ENCODE measurements at places on chromosomes 11 and 22.

DNA sequence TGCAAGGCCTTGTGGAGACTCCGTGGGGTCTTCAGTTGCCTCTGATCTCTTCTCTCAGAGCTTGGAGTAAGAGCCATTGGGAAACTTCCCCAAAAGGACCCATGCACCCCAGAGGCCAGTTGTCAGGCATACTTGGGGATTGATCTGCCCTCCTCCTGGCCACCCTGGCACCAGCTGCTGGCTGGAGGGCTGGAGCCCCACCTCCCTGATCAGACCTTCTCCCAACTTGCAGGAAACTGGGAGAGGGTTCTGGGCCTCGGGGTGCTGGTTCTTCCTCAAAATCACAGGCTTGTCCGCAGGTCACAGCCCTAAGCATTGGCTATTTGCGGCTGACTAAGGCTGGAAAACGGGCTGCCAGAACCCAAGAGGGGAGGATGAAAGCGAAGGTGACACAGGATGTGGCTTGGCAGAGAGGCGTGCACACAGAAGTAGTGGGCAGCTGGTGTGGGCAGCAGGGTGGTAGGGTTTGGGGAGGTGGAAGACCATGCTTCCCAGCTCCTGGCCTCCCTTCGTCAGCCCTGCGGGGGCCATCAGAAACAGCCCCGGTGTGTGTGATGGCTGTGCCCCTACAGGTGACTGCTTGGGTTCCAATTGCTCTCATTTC is 1.3 kb upstream of the DGKZ start:
- no peak for DNase-seq

- no peak for DNase-seq
Observed at GRCh38 chr22:41876275-41876674, 38.6 kb downstream of the SHISA8 start.

DNA sequence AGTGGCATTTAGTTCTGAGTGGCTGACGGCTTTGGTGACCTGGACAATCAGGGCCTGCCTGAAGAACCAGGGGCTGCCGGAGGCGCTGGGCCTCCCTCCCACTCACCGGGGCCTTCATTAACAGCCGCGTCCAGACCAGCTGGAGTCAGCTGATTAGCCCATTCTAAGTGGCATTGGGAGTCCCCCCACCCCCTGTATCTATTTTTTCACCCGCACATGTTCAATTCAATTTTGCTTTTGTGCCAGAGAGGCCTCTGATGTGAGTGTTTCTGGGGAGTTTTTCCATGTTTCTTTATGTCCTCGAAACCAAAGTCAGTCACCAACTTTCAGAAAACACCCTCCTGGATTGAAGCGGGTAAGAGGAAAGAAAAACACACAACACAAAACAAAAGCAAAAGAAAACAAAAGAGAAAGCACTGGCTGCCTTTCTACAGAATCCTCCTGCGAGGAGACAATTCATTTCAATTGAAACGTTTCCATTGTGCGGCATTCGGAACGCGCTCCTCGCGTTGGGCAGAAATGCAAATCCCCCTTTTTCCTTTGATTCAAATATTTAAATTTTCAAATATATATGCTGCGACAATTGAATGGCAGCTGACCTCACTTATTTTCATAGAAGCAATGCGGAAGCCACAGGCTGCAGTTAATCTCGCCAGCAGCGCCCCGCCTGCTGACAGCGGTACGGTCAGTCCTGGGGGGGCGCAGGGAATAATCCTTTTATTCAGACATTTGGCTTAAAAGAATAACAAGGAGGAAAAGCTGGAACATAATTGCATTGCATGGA is 17.7 kb downstream of the CDKN1C start:
- no peak for DNase-seq

GRCh38 chr11:123173040-123173855 is 21.8 kb downstream of the CLMP start:
- DNase-seq: no peak

GRCh38 chr11:68146704-68147474 is 25.7 kb upstream of the CHKA start:
- no peak for DNase-seq

- DNase-seq: no peak
Observed at GRCh38 chr11:43941257-43941994, 1.0 kb upstream of the C11orf96 start.

DNA sequence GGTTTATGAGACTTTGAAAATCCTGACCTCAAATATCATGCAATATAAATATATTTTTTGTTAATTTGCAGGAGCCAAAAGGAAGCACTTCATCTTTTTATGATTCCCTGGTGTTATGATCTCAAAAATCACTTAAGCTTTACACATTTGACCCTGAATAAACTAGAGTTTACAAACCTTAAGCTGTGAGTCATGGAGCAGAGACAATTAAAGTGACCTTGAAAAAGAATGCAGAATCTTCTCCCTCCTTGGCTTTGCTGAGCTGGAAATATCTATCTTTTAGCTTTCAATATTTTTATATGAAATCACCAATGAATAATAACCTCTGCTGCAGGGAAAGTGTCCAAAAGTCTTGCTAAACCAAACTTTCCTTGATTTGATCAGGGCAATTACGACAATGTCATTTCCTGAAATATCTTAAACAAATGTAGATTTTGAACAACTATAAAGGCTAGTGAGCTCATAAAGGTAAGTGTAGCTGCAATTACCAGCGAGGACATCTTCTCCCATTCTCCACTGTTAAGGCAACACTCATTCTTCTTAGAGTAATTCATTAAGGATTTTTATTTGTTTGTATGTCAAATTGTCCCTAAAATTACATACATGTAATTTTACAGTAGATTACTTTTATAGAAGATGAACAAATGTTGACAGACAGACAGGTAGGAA is 747.0 kb upstream of the LUZP2 start:
- no peak for DNase-seq

DNA sequence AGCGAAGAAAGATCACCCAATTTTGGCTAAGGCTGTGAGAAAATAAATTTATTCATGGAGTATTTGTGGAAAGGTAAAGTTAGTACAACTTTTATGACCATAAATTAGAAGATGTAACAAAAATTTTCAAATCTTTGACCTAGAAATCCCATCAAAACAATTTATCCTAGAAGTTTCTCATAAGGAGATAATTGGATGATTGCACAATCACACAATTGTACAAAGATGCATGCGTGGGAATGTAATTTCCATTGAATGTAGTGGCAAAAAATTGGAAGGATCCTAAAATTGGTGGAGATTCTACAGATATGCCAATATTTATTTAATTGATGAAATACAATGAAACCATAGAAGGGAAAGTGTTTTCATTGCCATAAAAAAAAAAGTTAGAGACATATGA is 11.6 kb downstream of the SRPRA start:
- no peak for DNase-seq

DNA sequence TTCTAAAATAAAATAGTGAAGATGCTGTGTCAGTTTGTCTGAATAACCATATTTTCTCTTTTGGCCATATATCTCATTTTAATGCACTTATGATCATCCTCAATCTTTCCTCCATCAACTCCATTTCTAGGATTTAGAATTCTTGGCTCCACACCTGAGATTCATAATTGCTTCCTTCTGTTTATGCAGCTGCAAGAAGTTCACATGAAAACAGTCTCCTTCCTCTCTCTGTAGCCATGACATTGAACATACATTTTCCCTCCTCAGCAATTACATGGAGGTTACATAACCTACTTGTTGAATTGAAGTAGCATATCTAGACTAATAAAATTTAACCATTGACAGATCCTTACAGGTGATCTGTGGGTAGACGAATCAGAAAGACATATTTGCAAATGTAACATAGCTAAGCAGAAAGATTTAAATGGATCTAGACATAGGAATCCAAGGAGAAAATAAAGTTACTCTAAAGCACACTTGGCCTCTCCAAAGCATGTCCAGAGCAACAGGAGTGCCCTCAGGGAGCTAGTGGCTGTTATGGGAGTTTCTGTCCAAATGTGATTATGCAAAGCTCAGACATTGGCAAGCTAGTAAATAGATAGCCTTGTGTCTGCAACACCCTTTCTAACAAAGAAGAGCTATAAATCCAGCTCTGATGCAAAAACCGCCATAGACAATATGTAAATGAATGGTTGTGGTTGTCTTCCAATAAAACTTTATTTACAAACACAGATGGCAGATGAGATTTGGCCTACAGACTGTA is 119.9 kb upstream of the MPPED2 start:
- no peak for DNase-seq

DNA sequence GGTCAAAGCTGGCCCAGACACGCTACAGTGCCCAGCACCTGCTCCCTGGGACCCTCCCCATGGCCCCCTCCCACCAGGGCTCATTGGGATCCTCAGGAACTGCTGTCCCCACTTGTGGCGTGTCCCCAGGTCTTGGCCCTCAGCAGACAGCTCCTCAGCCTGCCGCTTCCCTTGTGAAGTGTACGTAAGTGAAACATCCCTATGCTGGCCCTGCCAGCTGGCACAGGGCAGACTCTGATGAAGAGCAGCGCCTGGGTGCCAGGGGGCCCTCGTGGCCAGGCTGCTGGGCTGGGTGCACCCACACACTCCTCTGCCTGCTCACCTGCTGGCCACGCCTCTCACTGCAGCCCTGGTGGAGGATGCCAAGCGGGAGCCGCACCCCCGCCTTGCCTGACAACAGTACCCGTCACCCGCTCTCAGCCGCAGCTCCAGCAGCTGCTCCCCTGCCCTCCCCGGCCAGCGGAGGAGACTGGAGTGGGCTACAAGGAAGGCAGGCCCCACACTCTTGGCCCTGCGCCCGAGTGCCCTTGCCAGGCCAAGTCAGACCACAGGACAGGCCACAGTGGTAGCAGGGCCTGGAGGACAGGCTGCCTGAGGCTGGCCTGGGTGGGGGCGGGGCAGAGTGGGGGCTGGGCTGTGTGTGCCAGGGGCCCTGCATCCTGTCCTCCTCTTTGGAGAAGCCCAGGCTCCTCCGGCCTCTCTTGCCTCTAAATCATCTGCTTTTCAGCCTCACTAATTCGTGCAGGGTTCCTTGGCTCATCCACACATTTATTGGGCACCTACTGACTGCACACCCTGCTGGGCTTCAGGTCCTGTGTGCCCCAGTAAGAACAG is 39.5 kb downstream of the IGF2 start:
- no peak for DNase-seq

- DNase-seq: no peak
Observed at GRCh38 chr11:75762885-75763284, 5.7 kb upstream of the DGAT2 start.

- no peak for DNase-seq
Observed at GRCh38 chr11:8768625-8769333, 86.2 kb downstream of the RPL27A start.

GRCh38 chr22:24805790-24806662 is at the start of gene SGSM1:
TSS of gene SGSM1 (plus strand) at chr22:24806211. CDS start at chr22:24806326, 115 bp downstream.
- DNase-seq: no peak

- DNase-seq: no peak
Observed at GRCh38 chr11:92920331-92920730, 49.1 kb upstream of the MTNR1B start.

DNA sequence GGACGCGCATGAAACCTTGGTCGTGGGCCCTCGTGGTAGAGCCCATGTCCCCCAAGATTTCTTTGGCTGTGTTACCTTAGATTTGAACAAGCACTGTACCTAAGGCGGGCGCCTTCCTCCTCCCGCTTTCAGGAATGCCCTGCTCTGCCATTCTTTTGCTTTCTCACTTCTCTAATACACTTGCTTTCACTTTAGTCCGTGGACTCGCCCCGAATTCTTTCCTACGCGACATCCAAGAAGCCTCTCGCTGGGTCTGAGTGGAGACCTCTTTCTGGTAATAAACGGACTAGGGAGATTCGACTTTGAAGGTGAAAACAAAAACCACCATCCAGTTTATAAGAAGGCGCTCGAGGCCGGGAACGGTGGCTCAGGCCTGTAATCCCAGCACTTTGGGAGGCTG is 1.2 kb upstream of the NUP50 start:
- DNase-seq: no peak

DNA sequence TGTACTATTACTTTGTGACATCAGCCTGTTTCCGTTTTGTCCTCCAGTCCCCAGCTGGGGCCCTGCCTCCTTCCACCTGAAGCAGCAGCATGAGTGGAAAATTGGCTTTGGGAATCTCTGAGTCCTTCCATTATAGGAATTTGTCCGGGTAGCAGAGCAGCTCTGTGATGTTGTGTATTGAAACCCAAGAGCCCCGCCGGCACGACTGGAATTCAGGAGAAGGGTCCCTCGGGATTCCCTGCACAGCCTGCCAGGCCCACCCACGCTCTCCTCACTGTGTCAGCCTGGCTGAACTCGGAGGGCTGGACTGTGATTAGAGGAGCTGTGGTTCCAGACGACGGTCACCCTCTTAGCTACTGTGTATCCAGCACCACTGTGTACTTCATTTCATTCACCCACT is 18.8 kb upstream of the TSPAN18 start:
- DNase-seq: no peak

DNA sequence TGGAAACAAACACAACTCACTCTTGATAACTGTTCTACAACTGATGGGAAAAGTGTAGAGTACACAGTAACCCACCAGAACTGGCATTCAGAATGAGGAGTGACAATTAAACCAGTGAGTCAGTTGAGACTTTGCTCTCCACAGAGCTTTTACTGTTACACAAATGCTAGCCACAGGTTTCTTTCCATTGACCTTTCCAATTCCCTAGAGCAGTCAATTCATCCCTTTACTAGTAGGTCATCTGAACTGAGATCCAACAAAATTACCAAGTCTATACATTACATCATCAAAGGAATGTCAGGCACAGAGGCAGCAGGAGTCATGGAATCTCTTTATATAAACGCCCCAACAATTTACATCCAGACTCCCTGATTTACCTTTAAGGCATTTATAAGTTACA is 65.9 kb downstream of the PHF21A start:
- no peak for DNase-seq

GRCh38 chr11:119537306-119538253 is 114.6 kb upstream of the THY1 start:
- no peak for DNase-seq

DNA sequence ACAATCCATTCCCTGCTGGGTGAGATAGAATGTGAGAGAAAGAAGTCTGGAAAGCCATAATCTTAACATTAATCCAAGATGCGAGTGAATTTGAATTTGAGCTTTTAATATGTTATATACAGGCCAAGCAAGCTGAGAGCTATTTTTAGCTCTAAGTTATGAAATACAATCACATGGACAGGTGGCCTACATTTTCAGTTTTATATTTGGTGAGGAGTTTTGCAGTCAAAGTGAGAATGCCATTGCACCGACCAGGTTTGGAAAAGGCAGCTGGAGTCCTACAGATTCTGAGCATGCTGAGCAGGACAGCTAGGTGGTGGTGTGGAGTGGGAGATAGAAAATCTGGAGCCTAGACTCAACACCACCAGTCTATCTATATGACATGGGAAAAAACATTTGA is 12.0 kb downstream of the OR5B21 start:
- DNase-seq: no peak

GRCh38 chr22:47836957-47837356 is 1074.5 kb downstream of the TBC1D22A start:
- DNase-seq: no peak

DNA sequence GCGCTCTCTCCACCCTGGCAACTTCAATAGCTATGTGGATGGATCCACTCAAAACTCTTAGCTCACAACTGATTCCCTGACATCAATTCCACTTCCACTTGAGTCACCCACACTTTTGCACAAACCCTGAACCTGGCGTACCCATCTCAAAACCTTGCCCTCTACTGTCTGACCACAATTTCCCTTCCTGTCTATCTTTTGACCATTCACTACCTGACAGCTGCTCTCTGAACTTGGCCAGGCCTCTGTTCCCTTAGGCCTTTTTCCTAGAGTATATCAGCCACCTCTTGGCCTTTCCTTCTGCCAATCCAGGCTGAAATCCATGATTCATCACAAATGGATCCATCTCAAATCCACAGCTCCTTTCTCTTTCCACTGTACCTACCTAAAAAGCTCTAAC is 106.0 kb downstream of the RPL27A start:
- DNase-seq: no peak

Measured in GOT3 (cell line).